ENCODE measurements at places on chromosomes 12 and 14.

DNA sequence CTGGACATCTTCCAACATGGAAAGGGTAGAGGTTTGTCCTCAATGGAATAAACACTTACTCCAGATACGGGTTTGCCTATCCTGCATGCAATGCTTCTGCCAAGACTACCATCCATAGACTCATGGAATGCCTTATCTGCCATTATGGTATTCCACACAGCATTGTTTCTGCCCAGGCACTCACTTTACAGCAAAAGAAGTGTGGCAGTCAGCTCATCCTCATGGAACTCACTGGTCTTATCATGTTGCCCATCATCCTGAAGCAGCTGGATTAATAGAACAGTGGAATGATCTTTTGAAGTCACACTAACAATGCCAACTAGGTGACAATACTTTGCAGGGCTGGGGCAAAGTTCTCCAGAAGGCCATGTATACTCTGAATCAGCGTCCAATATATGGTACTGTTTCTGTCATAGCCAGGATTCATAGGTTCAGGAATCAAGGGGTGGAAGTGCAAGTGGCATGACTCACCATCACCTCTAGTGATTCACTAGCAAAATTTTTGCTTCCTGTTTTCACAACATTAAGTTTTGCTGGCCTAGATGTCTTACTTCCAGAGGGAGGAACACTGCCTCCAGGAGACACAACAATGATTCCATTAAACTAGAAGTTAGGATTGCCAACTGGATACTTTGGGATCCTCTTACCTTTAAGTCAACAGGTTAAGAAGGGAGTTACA is 140.4 kb downstream of the SLC35F4 start:
- DNase-seq = no peak

DNA sequence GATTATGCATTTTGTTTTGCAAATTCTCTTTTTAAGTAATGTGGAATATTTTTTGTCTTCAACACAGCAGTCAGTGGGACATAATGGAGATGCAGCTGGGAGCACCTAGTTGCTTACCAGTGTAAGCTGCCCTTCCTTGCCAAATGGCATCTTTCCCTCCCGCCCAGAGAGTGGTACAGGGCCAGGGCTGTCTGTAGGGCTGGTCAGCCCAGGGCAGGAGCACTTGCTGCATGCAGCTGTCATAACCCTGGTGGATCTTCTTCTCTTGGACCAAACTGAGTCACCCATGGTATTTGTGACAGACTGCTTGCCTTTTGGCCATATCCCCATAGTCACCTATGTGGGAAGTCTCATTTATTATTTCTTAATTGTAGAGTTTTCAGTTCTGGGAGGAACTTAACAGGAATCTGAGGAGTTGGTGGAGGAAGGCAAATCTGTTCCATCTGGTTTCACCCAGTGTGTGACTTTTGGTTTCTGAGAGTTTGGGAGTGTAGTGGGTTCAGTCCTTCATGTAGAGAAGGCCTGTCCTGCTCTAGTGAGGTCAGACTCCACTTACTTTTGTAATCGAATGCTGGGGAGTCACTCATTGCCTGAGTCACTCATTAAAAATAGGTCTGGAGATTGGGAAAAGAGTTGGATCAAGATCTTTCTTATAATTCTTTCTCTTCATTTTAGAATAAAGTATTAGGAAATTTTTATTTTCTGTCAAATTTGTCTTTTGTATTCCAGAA is 62.0 kb upstream of the ASPG start:
- no peak for DNase-seq

DNA sequence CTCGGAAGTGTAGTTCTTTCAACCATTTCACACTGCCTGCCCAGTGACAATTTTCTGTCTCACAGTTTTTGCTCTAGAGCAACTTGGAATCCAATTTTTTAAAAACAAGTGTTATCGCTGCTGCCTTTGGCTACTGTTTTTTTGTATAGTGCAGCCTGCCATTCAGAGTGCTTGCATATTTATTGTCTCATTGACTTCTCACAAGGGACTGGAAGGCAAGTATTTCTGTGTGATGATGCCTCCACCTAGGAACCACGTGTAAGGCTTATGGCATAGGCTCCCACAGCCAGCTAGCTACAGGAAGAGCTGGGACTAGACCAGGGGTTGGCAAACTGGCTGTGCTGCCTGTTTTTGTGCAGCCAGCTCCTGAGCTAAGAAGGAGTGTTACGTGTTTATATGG is 903 bp downstream of the PARPBP start:
- DNase-seq = no peak

DNA sequence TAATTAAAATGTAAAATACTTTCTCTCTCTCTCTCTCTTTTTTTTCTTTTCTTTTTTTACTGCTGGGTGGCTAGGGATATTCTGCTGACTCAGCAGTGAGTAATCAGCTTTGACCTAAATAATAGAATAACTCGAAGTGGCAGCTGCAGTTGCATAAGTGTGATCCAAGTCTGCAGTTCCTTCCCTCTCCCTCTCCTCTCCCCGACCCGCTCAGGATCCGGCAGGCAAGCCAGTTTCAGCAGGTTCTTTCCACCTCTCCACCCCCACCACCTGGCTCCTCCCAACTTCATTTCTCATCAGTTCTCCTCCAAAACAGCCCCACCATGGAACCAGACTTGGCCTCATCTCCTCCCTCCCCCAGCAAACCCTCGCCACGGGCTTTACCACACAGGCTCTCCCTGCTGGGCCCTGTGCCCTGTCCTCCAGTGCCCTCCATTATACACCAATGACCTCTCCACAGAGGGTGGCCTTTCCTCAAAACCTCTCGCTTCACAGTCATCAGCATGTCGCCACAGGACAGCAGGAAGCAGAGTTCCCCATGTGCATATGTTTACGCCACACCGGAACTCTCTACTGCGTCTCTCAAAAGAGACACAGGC is 22.4 kb downstream of the SLC7A8 start:
- no peak for DNase-seq

DNA sequence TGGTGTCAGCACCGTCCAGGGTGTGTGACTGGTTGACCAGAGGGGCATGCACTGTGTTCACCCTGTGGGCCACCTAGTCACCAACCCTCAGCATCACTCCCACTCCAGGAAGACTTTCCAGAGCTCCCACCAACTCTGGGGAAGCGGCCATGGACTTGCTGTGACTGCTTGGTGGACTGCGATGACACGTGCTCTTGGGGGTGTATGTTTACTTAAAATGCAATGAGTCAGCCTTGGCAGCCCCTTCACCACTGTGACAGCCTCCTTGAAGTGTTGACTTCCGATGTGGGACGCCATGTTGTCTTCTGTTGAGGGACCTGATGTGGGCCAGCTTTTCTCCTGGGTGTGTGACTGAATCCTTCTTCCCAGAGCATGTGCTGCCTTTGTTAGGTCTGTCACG is 151.1 kb upstream of the RTL1 start:
- DNase-seq = no peak
